T-cell (primary cell): ENCODE measurements at places on chromosomes 5 and 9. TPM values are rescaled to one million over a fixed set of nuclear protein-coding genes. Genes with fewer than 3 reads are reported as not detected.

DNA sequence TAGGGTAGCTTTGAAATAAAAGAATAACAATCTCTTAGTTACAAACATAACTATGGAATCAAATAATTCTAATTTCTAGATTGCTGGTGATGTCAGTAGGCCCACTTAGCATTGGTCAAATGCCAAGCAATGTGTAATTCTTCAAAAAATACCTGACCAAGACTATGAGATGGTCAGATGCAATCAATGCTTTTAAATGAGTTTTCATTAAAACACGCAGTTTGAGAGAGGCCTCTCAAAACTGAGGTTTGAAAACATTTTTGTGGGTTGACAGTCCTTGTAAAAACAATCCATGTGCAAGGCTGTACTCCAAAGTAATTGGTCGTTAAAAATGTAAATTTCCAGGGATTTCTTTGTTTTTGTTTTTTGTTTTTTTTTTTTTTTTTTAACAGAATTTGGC is 1.2 kb upstream of the RLN2 start:
- DNase-seq = no peak

DNA sequence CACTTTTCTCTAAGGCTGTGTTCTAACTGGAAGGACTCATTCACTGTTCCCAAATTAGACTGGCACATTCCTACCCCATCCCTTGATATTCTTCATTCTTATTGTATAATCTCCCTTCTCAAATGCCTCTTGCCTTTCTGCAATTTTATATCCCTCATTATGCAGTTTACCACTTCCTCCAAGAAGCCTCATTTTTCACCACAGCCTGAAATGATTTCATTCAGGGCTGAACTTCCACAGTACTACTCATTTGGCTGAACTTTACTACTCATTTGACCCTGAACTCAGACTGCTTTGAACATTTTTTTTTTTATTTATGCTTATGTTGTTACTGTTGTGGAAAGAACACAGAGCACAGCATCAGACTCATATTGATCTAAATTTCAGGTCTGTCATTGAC is 32.7 kb downstream of the GRIA1 start:
- DNase-seq = no peak

- no peak for DNase-seq
Measured at GRCh38 chr5:176679365-176680225, 32.3 kb downstream of the TSPAN17 start.

- DNase-seq = no peak
Measured at GRCh38 chr9:116753389-116753788, 66.3 kb downstream of the TRIM32 start.

- no peak for DNase-seq
Measured at GRCh38 chr9:114099669-114100270, 678 bp upstream of the KIF12 start.

DNA sequence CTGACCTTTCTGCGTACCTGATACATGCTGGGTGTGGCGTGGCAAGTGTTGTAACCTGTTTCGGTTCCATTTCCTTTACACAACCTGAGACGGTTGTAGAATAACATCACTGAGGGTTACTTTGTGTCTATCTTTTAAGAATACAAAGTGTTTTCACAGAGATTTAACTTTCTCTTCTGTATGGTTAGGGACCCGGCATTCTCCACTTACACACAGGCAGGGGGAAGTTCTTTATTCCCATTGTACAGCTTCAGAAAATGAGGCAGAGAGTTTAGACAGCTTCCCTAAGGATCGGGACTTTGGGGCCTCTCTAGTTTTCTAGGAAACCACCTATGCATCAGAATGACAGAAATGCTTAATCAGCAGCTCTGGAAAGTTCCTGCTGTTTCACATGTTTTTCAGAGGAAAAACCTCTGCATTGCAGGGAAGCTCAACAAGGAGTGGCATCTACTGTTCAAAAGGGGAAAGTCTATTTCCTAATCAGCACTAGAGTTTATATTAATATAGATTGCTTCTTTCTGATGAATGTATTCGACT is 41.3 kb downstream of the CAST start:
- DNase-seq = no peak

GRCh38 chr9:74742792-74743730 is 144.7 kb downstream of the TRPM6 start:
- no peak for DNase-seq

DNA sequence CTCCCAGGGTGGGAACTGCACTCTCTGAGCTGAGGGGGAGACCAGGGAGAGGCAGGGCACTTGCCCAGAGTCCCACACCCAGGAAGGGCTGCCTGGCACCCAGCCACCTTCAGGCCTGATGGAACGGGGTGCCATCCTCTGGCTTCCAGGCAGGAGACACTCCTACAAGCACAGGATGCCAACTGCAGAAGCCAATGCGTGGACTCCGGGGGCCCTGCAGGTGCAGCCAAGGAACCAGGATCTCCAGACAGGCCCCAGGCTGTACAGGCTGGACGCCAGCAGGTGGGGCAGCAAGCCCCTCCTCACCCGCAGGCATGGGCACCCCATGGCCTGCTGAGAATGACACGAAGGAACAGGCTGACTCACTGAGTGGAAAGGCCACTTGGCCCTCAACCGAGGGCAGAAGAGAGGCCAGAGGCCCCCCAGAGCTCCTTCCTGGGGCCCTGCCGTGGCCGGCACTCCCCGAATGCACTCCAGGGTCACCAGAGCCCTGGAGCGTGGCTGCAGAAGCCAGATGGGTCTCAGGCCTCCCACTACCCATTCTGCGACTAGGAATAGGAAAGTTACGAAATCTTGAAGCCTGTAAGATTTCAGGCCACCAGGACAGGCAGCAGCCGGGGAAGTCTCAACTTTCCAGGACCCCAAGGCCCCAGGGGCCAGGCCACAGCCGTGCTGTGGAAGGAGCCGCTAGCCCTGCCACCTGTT is 15.7 kb downstream of the NACC2 start:
- DNase-seq = no peak

DNA sequence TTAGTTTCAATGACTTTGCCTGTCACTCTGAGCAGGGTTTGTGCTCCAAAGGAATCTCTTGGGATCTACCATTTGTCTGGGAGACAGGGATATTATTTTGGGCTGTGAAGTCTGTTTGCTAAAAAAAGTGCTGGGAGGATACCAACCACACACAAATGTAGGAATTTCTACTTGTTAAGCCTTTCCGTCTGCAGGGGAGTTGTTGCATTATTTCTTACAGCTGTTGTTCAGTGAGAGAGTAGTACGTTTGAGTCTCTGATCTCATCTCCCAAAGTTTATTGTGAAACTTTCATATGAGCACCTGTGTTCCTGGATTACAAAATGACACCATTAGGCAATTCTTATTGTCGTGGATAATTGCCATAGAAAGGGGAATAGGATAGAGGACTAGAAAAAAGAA is 78.3 kb upstream of the SEMA6A start:
- no peak for DNase-seq

DNA sequence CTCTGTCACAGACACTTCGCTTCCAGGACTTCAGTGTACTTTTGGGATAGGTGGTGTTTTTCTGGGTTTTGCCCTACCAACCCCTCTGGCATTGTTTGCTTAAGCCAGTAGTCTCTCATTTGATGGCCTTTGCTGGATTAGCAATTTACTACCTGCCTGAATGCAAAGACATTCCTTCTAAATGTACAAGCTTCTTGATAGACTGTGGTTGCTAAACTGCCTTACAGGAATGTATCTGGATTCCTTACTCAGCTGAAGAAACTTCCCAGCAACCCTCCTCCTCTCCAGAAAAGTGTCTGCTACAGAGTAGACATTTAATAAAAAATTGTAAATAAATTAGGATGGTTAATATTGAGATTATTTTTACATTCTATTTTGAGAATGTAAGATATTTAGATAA is 1916.7 kb downstream of the EFNA5 start:
- DNase-seq = no peak

GRCh38 chr5:9686216-9686615 is 56.1 kb upstream of the TAS2R1 start:
- DNase-seq = no peak

DNA sequence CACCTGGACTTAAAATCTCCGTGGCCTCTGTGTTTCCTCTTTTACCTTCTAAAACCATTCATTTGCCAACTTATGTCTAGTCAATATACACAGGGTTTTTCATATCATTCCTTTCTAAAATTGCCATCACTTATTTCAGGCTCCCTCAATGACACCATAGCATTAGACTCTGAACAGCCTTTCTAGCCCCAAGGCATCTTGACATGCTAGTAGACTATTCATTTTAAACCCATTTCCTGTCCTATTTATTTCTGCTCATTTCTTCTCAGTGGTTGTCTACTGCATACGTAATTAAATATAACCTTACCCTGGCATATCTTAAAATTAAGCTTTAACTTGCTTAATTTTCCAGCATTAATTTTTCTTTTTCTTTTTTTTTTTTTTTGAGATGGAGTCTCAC is 83.2 kb downstream of the PHAX start:
- no peak for DNase-seq

GRCh38 chr9:32839013-32839885 is 55.9 kb downstream of the TMEM215 start:
- no peak for DNase-seq

- no peak for DNase-seq
Measured at GRCh38 chr5:152282331-152282730, 122.7 kb downstream of the NMUR2 start.

DNA sequence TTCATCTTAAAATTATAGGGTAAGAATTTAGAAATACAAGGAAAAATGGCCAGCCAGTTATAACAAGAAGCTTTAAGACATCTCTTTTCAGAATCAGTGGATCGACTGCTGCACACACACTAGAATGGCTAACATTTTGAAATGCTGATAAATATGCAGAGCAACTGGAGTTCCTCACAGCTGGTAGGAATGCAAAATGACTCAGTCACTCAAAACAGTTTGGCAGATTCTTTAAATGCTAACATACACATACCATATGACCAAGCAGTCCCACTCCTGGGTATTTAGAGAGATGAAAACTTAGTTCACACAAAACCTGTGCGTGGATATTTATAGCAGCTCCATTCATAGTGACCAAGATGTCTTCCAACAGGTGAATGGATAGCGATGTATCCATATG is 23.2 kb upstream of the PSAT1 start:
- DNase-seq = no peak

- no peak for DNase-seq
Measured at GRCh38 chr5:135800656-135801055, 33.8 kb upstream of the SLC25A48 start.

- no peak for DNase-seq
Measured at GRCh38 chr9:3929345-3930047, 370.4 kb downstream of the GLIS3 start.

- no peak for DNase-seq
Measured at GRCh38 chr9:107983762-107984161, 494.2 kb upstream of the KLF4 start.

ZNF462 gene
- 2.5 TPM for total RNA-seq

CTXN3 gene
- not detected for total RNA-seq

ZNF354C gene
- 5.3 TPM for total RNA-seq

FOXD4L6 gene
- not detected for total RNA-seq

ACSL6 gene
- total RNA-seq = 40.0 TPM

PCDHA1 gene
- not detected for total RNA-seq

PHF24 gene
- not detected for total RNA-seq

DIRAS2 gene
- total RNA-seq = not detected

CFAP90 gene
- total RNA-seq = not detected
